ENCODE measurements at places on chromosomes 13 and 19.

- DNase-seq = no peak
Measured at GRCh38 chr19:6482343-6482686, 728 bp upstream of the DENND1C start.

DNA sequence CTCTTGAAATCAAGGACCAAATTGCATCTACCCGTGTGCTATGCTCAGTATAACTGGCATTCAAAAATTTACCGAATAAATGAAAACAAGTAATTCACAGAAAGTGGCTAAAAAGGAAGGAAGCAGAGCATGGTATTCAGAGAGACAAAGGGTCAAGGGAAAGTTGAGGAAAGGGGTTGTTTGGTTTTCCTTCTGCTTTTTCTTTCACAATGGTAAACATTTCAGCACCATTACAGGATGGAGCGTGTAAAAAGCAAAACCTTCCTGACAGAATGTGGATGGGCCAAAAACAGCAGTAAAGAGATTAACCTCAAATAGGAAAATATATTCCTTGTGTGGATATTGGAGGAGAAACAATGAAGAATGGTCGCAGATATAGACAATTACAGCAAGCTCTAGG, 14.8 kb downstream of the DIAPH3 start:
- DNase-seq = no peak

DNA sequence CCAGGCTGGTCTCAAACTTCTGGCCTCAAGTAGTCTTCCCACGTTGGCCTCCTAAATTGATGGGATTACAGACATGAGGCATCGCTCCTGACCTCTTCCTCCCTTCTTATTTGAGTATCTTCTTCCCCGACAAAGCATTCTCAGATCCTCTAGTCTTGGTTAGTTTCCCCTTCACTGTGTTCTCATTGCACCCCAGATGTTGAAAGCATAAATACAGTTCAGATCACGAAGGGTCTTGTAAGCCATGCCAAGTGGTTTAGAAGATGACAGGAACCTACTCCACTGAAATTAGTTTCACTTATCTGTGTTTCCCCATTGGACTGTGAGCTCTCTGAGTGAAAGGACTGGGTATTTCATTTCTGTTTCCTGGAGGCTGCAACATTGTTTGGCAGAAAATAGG, 100.7 kb downstream of the DGKH start:
- DNase-seq = no peak

DNA sequence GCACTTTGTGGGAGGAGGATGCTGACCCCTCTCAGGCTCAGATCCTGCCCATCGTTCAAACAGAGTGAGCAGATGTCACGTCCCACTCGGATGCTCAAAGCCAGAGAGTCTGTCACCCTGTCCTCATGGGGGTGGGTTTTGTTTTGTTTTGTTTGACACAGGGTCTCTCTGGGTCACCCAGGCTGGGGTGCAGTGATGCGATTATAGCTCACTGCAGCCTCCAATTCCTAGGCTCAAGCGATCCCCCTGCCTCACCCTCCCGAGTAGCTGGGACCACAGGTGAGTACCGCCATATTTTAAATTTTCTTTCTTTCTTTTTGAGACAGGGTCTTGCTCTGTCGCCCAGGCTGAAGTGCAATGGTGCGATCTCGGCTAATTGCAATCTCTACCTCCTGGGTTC, 4.0 kb downstream of the ADGRE2 start:
- no peak for DNase-seq

DNA sequence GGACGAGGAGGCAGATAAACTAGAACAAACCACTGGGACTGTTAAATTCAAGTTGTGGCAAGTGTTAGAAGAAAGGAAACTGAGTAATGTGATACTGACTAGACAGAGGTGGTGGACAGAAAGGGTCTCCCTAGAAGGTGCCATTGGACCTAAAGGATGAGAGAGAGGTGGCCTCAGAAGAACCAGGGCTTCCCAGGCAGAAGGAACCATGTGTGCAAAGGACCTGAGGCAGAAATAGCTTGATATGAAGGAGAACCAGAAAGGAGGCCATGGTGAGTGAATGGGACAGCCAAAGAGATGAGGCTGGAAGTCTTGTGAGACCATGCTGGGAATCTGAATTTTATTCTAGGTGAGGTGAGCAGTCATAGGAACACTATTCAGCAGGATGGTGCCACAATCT, 2.8 kb upstream of the SYDE1 start:
- no peak for DNase-seq

DNA sequence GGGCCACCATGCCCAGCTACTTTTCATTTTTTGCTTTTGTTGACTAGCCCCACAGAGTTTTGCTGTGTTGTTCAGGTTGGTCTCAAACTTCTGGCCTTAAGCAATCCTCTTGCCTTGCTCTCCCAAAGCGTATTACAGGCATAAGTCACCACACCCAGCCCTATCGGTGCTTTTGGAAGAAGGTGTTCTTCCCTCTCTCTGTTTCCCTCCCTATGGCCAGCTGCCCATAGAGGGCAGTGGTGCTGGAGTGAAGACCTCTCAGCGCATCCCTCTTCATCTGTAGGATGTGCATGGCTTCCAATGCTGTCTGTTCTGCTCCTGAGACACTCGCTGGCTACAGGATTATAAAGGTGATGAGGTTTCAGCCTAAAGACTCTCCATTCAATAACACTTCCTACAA, 1.3 kb upstream of the CD22 start:
- no peak for DNase-seq

- DNase-seq = no peak
Measured at GRCh38 chr13:31962731-31963370, 68.7 kb upstream of the FRY start.

GRCh38 chr19:38734426-38735256, 9.6 kb downstream of the CAPN12 start:
- DNase-seq = no peak

GRCh38 chr19:19334989-19335344, 14.3 kb downstream of the MAU2 start:
- no peak for DNase-seq

- no peak for DNase-seq
Measured at GRCh38 chr19:51594774-51595109, 23.7 kb downstream of the ZNF175 start.

DNA sequence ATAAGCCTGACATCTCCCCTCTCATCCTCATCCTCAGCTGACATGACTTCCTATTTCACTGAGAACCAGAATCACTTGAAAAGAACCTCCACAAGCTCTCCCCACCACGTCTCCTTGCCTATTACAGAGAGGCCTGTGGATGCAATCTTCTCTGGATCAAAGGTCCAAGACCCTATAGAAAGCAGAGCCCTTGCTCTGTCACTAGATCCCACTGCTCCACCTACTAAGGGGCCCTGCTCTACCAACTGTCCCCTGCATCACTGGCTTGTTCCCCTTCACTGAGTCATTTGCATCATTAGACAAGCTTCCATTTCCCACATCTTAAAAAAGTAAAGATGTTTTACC, 40.8 kb downstream of the RCBTB2 start:
- no peak for DNase-seq

GRCh38 chr19:11848594-11849469, at the start of gene ZNF439:
Gene ZNF439 (plus strand): TSS chr19:11848726. CDS start chr19:11848868, 142 bp downstream.
- DNase-seq = peak; percentile 15

- DNase-seq = no peak
Measured at GRCh38 chr13:20812890-20813289, 39.1 kb upstream of the EEF1AKMT1 start.

DNA sequence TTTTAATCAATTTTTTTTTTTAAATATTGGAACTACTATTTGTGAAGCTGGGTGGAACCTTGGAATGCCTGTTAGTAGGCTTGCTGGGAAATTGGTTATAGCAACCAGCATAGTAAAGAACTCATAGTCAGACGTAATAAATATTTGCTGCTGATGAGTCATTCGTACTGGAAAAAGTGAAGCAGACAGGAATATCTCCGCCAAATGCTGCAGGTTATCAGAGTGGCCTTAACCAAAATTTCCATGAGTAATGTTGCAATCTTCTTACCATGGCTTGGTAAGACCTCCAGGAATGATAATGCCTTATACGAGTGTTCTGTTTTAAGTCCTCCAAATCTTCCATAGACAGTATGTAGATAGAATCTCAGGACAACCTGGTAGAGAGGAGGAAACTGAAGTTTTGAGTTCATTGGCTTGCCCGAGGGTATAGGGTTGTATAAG, 34.2 kb downstream of the MBNL2 start:
- DNase-seq = peak; percentile 97

Measured in non-pigmented ciliary epithelial cell (primary cell).